GOT3 (cell line): ENCODE measurements at places on chromosomes 11 and 22.

DNA sequence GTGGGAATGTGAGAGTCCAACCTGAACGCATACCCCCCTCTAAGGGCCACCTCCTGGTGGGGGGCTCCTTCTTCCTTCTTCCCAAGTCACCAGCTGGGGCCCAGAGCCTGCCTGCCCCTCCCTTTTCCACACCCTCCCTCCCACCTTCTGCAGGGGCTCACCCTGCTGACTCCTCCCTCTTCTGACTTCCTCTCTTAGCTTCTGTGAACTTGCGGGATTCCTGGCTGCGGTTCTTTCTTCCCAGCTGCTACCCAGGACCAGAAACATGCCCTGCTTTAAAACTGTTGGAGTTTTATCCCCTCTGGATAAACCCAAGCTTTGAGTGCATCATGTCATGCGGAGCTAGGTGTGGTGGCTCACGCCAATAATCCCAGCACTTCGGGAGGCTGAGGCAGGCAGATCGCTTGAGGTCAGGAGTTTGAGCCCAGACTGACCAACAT lies 10.2 kb downstream of the LRRC74B start:
- no peak for DNase-seq

DNA sequence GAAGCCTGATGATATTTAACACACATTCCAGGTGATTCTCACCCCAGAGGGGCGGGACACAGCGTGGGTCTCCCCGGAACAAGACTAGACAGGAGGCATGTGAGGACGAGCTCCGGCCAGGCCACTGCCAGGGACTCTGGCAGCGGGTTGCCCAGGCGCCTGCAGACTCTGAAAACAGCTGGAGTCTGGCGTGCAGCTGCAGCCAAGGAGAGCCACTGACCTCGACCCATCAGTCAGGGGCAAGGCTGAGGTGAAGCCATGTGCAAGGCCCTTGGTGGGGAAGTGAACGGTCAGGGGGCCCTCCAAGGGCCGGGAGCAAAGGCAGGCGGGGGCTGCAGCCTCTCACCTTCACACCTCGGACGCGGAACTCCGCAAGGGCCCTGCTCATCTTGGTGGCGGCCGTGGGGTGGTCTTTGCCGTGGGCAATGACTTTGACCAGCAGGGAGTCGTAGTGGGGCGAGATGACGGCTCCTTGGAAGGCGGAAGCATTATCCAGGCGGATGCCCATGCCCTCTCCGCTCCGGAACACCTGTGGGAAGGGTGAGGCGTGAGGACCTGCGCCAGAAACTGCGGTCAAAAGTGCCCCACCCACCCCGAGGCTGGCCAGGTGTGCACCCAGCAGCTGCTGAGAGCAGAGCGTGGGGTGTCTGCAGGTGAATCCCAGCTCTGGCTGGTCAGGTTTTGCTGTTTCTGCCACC lies 6.7 kb downstream of the LRFN4 start:
- no peak for DNase-seq

GRCh38 chr11:117097014-117097388 lies 1.2 kb downstream of the SIK3 start:
- DNase-seq = no peak

DNA sequence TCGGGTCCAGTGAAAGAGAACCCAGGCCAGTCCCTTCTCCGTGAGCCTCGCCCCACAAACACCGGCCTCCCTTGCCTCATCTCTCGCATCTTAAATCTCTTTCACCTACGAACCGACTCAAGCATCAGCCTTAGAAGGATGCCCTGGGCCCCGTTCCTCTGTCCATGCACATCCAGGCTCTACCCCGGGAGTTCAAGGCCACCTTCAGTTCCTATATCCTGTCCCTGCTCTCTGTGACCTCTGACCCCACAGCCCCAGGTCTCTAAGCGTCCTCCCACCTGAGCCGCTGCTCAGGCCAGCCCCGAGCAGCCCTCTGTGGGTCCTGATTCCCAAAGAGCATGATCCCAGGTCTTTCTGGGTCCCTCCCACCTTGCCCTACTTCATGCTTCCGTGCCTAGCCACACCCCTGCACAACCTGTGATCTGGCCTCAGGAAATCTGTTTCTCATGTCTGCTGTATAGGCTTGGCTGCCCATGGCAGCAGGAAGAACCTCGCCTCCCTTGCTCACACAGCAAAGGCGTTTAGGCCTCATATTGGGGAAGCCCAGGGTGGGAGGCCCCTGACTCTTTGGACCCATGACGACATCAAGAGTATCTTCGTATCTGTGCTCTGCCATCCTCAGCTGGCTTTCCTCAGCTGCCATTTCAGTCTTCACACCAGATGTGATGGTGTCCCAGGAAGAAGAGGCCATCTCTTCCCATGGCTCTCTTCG lies 77.5 kb upstream of the SEPTIN5 start:
- DNase-seq = no peak

- DNase-seq = no peak
These were observed 7.4 kb downstream of the PEX26 start for GRCh38 chr22:18085188-18085587.

GRCh38 chr22:44743247-44743646 lies 9.1 kb upstream of the ARHGAP8 start:
- no peak for DNase-seq

- DNase-seq = no peak
These were observed 548.0 kb downstream of the ETS1 start for GRCh38 chr11:128039140-128040021.

GRCh38 chr11:13928566-13929251 lies 33.8 kb upstream of the SPON1 start:
- DNase-seq = no peak
